ENCODE measurements at places on chromosomes 12 and 14. TPM values are rescaled to one million over a fixed set of nuclear protein-coding genes. Genes with fewer than 3 reads are reported as not detected.
A peak's percentile ranks its signal among the peaks of the same experiment; 100 is the strongest.

- H3K36me3 ChIP-seq, result peaks cover 3% of the 10 kb centered on the region
- peaks cover 12% of the 10 kb centered on the region for H3K27me3 ChIP-seq
- H3K4me3 ChIP-seq, result no peak overlapping the region
- peaks cover 46% of the 10 kb centered on the region for H3K4me1 ChIP-seq
- no peak for DNase-seq
Measured at GRCh38 chr12:57848208-57848607, 1.7 kb upstream of the CTDSP2 start.

- H3K4me1 ChIP-seq, result no peaks in the 10 kb centered on the region
- H3K27ac ChIP-seq, result no peak overlapping the region
- no peaks in the 10 kb centered on the region for H3K27me3 ChIP-seq
- no peak for DNase-seq
- H3K4me3 ChIP-seq, result no peak overlapping the region
- H3K36me3 ChIP-seq, result no peaks in the 10 kb centered on the region
Measured at GRCh38 chr14:31592122-31592521, 30.9 kb downstream of the NUBPL start.

DNA sequence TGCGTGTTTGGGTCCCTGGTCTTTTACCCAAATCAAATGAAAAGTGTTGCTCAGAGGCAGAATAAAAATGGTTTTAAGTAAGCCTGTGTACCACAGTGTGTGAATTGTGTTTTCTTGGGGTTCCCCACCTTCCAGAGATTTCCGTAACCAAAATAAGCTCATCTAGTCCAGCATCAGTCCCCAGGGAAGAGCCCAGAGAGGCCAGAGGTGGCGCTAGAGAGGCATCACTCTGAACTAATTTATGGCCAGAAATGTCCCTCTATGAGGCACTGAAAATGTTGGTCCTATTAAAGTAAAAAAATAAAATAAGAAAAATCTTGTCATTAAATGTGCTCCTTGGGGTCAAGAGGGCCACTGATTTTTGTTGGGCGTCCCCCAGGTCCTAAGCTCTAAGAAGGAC lies 24.9 kb upstream of the PRKAB1 start:
- H3K4me1 ChIP-seq, result no peaks in the 10 kb centered on the region
- DNase-seq, result no peak
- no peak overlapping the region for H3K27ac ChIP-seq
- no peaks in the 10 kb centered on the region for H3K27me3 ChIP-seq

DNA sequence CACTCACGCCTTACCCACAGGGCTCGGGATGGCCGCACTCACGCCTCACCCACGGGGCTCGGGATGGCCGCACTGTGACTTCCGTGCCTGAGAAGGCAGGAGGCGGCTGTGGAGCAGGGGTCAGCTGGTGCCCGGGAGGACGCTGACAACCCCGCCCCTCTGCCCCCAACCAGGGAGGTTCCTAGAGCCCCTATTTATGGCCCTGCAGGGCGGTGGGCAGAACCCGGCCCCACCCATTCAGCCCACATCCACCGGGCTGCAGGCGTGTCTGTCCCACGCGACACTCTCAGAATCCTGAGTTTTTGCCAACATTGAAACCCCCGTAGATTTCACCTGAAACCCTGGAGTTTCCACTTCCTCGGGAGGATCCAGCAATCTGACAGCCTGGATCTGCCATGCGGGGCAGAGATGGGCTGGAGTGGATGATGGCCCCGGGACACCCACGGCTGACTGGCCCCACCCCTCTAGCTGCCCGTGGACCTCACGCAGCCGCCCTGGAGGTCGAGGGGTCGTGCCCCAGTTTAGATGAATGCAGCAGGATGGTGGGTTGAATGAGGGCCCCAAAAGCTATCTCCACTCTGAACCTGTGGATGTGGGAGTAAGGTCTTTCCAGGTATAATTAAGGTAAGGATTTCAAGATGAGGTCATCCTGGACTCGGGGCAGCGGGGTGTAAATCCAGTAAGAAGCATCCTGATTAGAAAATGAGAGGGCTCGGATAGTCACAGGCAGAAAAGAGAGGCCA lies 20.4 kb downstream of the GALNT9 start:
- H3K27ac ChIP-seq, result no peak overlapping the region
- DNase-seq, result no peak
- no peak overlapping the region for H3K4me3 ChIP-seq
- H3K4me1 ChIP-seq, result peaks cover 17% of the 10 kb centered on the region
- peaks cover 25% of the 10 kb centered on the region for H3K36me3 ChIP-seq

DNA sequence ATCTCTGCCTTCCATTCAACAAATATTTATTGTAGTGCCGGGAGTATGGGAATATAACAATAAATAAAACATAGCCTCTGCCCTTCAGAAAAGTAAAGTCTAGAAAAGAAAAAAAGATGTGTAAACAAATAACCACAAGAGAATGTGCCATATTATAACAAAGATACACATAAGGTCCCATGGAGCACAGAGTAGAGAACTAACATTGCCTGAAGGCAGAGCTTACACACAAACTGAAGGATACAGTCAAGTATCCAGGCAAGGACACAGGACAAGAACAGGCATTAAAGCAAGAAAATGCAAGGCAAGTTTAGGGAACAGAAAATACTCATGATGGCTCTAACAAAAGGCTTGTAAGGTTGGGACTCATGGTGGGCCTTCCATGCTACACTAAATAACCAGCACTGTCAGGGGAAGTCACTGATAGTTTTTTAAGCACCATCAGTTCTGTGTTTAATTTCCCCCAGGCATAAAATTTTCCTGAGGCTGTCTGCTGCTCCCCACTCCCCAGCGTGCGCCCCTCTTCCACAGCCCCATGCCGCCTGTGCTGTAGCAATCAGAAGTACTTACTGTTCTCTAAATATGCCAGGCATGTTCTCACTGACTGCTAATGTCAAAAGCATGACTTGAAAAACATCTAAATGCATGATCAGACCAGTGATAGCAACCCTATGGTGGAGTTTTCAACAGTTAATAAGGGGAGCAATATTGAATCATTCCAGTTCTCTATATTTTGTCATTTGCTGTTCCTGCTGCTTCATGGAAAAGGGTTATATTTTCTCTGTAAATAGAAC lies 77.8 kb downstream of the ANKS1B start:
- H3K36me3 ChIP-seq, result no peaks in the 10 kb centered on the region
- no peak overlapping the region for H3K27ac ChIP-seq
- no peak for DNase-seq
- no peak overlapping the region for H3K4me3 ChIP-seq

- H3K4me3 ChIP-seq, result no peak overlapping the region
- no peaks in the 10 kb centered on the region for H3K4me1 ChIP-seq
- DNase-seq, result no peak
- no peak overlapping the region for H3K27ac ChIP-seq
Measured at GRCh38 chr12:124240493-124240892, 54.4 kb upstream of the RFLNA start.

Gene SERPINA4
- total RNA-seq, result not detected

DNA sequence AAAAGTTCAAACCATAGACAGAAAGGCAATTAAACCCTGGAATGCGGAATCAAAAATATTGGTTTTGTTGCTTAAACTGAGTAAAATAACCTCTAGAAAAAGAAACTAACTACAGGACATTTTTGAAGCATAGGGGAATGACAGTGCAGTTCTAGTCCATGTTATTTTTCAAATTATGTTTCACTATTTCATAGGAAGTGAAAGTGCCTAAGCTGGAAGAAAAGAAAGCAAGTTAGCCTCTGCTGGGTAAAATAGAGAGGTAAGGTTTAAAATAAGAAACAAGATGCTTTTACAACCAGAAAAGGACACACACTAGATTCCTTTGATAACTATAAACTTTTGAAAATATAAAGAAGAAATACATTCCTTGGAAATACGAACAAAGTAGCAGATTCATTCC lies 1.1 kb downstream of the CLECL1 start:
- no peak for DNase-seq
- no peaks in the 10 kb centered on the region for H3K4me1 ChIP-seq
- no peak overlapping the region for H3K4me3 ChIP-seq
- no peak overlapping the region for H3K27ac ChIP-seq

GRCh38 chr14:52551205-52551604 lies 1.1 kb downstream of the TXNDC16 start:
- peak overlapping the region; percentile 90 for H3K4me3 ChIP-seq
- H3K27ac ChIP-seq, result peak overlapping the region; percentile 94
- peaks cover 7% of the 10 kb centered on the region for H3K4me1 ChIP-seq
- no peaks in the 10 kb centered on the region for H3K36me3 ChIP-seq
- no peaks in the 10 kb centered on the region for H3K27me3 ChIP-seq
- DNase-seq, result no peak

DNA sequence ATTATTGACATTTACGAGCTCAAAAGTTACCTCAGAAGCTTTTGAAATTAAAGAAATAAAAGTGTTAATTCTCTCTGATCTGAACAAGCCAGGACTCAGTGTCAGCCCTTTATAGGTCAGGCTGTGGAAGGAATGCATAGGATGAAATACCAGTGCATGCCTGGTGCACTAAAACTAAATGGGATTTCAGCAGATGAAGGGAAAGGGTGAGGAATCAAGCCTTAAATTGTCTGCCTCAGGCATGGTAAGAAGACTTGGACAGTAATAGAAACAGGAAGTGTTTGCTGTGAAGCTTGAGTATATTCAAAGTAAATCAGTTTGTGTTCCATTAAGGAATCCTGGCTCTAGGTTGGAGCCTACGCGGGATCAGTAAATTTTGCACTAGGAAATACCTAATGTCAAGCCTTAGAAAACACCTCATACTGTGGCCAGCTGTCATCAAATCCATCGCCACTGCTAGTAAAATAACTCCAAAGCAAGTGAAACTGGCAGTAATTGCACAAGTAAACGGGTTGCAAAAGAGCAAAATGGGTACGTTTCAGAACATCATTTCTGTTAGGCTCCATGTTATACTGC lies 76.3 kb downstream of the PDE3A start:
- no peaks in the 10 kb centered on the region for H3K27me3 ChIP-seq
- no peak for DNase-seq
- H3K4me3 ChIP-seq, result no peak overlapping the region
- H3K36me3 ChIP-seq, result no peaks in the 10 kb centered on the region

Gene EIF5
- total RNA-seq, result 120 TPM

DNA sequence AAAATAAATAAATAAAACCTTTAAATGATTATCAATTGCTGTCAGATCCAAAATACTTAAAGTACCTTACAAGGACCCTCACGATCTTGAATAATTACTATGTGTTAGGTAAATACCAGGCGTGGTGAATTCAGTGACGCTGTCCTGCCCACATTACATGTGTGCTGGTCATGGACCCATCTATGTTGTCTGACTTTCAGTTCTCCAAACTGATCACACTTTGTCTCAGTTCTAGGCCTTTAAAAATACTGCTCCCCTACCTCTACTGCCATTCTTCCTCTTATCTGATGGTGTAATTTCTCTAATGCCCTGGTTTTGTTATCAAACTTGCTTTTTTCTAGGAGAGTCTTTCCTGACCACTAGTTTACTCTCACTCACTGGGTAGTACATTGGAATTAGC lies 520.7 kb downstream of the TRHDE start:
- H3K36me3 ChIP-seq, result no peaks in the 10 kb centered on the region
- no peaks in the 10 kb centered on the region for H3K27me3 ChIP-seq
- no peak for DNase-seq
- no peak overlapping the region for H3K4me3 ChIP-seq
- H3K4me1 ChIP-seq, result no peaks in the 10 kb centered on the region

DNA sequence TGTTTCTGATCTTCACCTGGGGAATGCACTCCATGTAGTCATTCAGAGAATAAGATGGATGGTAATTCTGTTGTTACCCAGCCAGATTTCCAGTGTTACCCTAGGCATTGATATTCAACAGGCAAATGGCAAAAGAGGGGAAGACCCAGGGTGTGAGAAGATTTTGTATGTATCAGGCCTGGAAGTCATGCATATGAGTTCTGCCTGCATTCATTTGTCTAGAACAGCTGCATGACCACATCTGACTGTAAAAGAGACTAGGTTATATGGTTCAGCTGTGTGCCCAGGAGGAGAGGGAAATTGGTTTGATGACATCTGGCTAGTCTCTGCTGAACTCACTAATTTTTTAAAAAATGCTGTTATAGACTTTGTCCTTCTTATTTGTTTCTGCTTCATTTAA lies 224.9 kb downstream of the NAV3 start:
- no peak overlapping the region for H3K27ac ChIP-seq
- H3K27me3 ChIP-seq, result no peaks in the 10 kb centered on the region
- H3K4me1 ChIP-seq, result no peaks in the 10 kb centered on the region

Gene ZDHHC22
- total RNA-seq, result 11.5 TPM

Gene CFAP54
- total RNA-seq, result 21.3 TPM

Gene KRT79
- 0.10 TPM for total RNA-seq

- H3K36me3 ChIP-seq, result no peaks in the 10 kb centered on the region
- no peak overlapping the region for H3K27ac ChIP-seq
- no peak overlapping the region for H3K4me3 ChIP-seq
- no peaks in the 10 kb centered on the region for H3K27me3 ChIP-seq
- DNase-seq, result no peak
- no peaks in the 10 kb centered on the region for H3K4me1 ChIP-seq
Measured at GRCh38 chr12:74482115-74482514, 55.5 kb upstream of the ATXN7L3B start.

Gene DPY19L2
- total RNA-seq, result 23.7 TPM

- no peak overlapping the region for H3K4me3 ChIP-seq
- peaks cover 3% of the 10 kb centered on the region for H3K4me1 ChIP-seq
- H3K27me3 ChIP-seq, result no peaks in the 10 kb centered on the region
- no peak overlapping the region for H3K27ac ChIP-seq
Measured at GRCh38 chr14:61710853-61711817, 15.8 kb downstream of the HIF1A start.

GRCh38 chr12:81461163-81461562 lies 298.0 kb downstream of the PPFIA2 start:
- no peak overlapping the region for H3K27ac ChIP-seq
- no peaks in the 10 kb centered on the region for H3K4me1 ChIP-seq
- H3K36me3 ChIP-seq, result no peaks in the 10 kb centered on the region
- no peaks in the 10 kb centered on the region for H3K27me3 ChIP-seq

DNA sequence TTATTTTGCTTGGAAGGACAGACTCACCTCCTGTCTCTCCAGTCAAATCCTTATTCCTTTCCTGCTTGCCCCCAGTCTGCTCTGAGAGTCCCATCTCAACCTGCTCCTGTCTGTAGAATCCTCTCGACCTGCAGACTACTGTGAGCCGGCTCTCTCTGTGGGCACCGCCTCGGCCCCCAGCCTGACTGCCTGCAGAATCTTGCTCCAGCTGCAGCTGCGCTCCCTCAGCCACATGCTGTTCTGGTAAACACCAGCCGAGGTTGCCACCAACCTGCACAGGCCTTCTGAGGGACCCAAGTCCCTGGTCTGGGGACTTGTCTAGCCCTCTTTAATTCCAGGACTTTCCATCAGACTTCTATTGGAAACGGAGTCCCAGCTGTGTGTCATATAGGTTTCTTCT lies 44.8 kb upstream of the PRMT8 start:
- H3K36me3 ChIP-seq, result no peaks in the 10 kb centered on the region
- peaks cover 2% of the 10 kb centered on the region for H3K27me3 ChIP-seq
- H3K27ac ChIP-seq, result no peak overlapping the region
- no peak for DNase-seq
- H3K4me3 ChIP-seq, result no peak overlapping the region
- H3K4me1 ChIP-seq, result no peaks in the 10 kb centered on the region

Gene CAPS2
- 22.9 TPM for total RNA-seq

Measured in spinal cord (tissue), 10 donors.